ENCODE measurements at places on chromosomes 4 and X.

DNA sequence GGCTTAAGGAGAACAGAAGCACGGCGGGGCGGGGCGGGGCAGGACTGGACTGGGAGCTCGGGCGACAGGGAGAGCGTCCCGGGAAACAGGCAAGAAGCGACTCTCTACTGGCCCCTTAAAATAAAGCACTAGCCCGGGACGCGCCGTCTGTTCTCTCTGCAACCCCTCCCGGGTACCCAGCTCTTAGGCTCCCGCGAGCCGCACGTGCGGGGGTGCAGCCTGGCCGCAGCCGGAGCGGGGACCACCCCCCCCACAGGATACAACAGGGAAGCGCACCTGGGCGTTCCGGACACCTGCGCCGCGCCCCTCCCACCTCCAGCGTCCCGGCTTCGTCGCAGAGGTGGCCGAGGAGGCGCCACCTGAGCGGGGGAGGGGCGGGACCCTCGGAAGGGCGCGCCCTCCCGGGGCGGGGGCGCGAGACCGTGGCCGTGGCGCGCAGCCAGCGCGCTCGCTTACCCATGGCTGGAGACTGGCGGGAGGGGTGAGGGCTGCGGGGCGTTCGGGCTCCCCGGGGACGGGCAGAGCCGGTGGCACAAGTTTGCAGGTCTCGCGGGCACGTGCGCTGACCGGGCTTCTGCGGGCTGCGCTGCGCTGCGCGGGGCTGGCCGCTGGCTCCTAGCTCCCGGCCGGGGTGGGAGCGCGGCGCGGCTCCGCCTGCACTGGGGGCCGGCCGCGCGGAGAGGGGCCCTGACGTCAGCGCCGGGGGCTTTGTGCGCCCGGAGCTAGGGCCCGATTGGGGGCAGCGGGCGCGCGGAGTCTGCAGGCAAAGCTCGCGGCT, 91.5 kb downstream of the GEMIN8 start:
- DNase-seq, result no peak

- no peak for DNase-seq
These were observed 40.8 kb upstream of the VEGFD start for GRCh38 chrX:15425024-15425423.

DNA sequence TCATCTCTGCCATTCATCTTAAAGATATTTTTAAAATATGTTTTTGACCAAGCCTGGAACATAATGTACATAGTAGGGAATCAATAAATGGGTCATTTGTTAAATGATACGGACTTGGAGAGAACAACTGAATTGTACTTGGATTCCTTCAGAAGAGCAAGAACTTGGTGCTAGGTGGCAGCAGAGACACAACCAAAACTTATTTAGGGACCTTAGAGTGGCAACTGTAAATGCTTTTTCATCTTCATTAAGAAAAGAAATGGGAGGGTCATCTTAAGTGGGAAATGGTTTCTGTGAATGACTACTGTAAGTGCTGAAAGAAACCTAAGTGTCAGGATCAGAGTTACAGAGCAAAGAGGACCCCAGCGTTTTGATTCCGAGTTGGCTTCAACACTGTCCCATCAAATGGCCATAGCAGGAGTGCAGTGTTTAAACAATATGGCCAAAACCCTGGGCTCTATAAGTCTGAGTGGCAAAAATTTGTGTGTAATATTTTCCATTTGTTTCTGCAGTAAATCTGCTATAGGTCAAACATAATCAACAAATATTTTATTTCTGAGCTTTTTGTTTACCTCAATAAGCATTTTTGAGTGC, 213.6 kb downstream of the PALLD start:
- no peak for DNase-seq

GRCh38 chrX:30278365-30278764, 30.8 kb downstream of the NR0B1 start:
- no peak for DNase-seq

GRCh38 chrX:21865436-21865835, 9.6 kb downstream of the YY2 start:
- DNase-seq, result no peak

- DNase-seq, result no peak
These were observed 29.0 kb upstream of the BCLAF3 start for GRCh38 chrX:20019672-20020365.

- no peak for DNase-seq
These were observed 4.1 kb upstream of the CPLX1 start for GRCh38 chr4:829761-830600.

DNA sequence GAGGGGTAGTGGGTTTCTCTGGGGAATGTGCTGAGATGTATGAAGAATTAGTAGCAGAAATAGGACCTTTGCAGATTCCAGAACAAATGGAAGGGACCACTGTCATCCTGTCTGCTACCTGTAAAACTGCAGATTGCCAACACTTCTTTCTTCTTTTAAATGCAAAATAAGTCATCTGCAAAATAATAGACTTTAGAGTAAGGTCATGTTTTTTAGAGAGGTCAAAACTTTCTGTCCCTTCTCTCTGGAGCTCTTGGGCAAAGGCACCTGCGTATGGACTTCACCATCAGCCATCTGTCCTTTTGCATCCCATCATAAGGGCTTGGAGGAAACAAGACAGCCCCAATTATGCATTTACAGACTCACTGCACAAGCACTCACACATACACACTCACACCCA, 121.1 kb upstream of the PPARGC1A start:
- DNase-seq, result no peak

- DNase-seq, result no peak
These were observed 327.3 kb upstream of the ATOH1 start for GRCh38 chr4:93501244-93501643.

DNA sequence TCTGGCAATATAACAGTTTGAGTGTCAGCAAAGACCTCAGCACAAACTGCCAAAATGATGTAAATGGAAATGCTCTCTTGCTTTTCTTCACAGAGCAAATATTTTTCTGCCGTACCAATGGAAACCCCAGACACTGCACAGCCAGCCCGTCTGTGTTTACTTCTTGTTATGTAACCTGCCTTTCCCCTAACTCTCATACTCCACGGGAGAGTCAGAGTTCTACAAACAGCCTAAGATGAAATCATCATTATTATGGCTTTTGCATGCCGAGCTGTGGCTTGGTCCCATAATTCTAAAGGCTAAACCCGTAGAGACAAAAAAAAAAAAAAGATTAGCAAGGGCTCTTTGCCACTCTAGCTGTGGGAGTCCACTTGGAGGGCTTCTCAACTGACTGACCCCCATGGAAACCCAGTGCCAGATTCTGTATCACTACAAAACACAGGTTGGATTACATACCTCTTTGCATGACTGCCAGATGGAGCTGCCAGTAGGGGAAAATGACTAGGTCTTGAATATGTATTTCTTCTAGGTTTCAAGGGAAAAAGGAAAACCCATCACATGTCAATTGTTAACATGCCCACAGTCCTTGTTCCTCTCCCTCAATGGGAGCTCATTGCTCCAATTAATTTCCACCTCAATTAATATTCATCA, 197.2 kb upstream of the CNKSR2 start:
- no peak for DNase-seq

Data from stimulated activated CD4-positive, alpha-beta T cell treated with anti-CD3 and anti-CD28 coated beads, Interleukin-1b, Interleukin-23, amount 100 ng/mL, for 4 hours (primary cell).